Activated T-helper 2 cell treated with anti-CD3 and anti-CD28 coated beads, Interferon-gamma antibody, Interleukin-2, Interleukin-4, amounts not matched to agents 10 μg/mL and 5 μg/mL and 100 μg/mL, durations not matched to agents 14 hours and 24 hours and 36 hours (primary cell): ENCODE measurements at places on chromosomes 13 and 19.

DNA sequence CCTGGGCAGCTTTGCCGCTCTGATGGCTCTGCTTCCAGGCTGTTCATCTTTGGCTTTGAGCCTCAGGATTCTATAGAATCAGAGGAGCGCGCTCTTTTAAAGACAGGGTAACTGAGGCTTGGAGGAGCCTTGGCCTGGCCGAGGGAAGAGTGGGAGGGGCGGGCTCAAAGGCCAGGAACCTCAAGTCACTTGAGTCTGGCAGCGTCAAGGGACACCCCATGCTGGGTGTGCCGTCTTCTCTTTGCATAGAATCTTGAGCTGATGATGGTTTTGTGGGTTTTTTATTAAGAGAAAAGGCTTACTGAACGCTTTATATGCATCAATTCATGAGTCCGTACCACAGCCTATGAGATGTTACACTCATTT, 1.1 kb downstream of the PGLS start:
- DNase-seq = no peak

GRCh38 chr13:47135800-47136503, 239.1 kb upstream of the HTR2A start:
- DNase-seq = no peak

DNA sequence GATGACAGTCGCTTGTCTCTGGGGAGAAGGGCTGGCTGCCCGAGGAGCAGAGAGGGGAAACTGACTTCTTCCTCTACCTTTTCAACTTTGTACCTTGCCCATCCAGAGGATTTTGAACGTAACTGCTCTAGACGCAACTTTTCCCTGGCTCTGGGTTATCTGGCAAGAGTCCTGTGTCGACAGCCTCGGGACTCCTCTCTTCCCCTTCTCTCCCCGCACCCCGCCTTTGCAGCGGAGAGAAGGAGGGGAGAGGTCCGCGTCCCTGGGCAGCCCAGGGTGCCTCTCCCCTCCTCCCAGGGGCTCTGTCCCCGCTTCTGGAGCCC, 574 bp downstream of the SH3GL1 start:
- DNase-seq = no peak

DNA sequence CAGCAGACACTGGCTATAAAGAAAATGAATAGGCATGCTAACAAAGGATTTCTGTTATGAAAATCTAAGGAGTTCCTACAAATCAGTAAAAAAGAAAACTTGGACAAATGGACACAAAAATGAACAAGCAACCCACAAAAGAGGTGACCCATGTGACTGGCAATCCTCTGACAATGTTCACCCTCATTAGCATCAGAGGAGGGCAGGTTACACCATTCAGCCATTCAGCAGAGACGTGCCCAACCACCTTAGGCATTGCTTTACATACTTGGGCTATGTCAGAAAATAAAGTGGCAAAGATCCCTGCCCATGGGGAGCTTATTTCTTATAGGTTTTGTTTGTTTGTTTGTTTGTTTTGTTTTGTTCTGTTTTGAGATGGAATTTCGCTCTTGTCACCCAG, 46.0 kb downstream of the TNFRSF19 start:
- DNase-seq = no peak

- DNase-seq = no peak
Observed at GRCh38 chr19:10120538-10121189, 965 bp upstream of the EIF3G start.

GRCh38 chr19:35351411-35352176, 3.9 kb downstream of the FFAR1 start:
- DNase-seq = no peak

DNA sequence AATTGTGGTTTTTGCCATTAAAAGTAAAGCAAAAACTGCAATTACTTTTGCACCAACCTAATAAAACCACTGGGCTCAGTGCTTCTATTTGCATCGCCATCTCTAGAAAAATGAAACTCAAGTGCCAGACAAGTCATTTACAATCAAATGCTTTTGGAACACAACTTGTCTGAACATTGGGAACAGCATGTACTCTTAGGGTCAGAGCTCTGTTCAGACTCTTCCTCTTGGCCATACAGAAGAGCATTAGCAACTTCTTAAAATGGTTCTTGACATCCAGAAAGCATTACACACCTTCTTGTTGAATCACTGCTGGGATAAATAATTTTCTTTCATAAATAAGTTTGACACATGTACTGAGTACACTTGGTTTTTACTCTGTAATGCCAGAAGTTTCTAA, 272.5 kb downstream of the DCLK1 start:
- no peak for DNase-seq

- no peak for DNase-seq
Observed at GRCh38 chr13:106246242-106246641, 289.2 kb downstream of the EFNB2 start.

DNA sequence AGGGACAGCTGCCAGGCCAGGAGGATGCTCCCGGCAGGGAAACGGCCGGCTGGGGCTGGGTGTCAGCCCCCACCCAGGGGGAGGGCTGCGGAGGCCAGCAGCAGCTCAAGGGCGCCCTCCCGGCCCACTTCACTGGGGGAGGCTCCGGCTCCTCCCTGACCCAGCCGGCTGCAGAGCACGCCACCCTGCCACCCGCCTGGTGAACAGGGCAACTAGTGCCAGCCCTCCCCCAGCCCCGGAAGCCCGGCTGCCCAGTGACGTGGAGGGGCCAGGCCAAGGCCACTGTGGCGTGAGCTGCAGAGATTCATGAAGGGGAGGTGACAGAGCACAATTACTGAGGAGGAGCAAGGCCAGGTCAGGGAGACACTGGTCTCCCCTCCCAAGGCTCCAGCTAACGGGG, 14.7 kb downstream of the REXO1 start:
- no peak for DNase-seq

GRCh38 chr19:16153582-16154336, 10.3 kb downstream of the HSH2D start:
- no peak for DNase-seq

DNA sequence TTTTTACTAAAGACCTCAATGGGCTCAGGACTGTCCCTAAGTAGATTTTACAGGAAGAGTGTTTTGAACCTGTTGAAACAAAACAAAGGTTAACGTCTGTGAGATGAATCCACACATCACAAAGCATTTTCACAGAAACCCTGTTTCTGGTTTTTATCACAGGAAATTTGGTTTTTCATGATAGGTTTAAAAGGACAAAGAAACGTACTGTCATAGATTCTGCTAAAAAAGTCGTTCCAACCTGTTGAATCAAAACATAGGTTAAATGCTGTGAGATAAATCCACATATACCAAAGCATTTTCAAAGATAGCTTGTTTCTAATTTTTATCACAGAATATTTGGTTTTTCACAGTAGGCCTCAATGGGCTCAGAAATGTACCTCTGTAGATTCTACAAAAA, 1531.0 kb downstream of the UQCRFS1 start:
- DNase-seq = no peak

DNA sequence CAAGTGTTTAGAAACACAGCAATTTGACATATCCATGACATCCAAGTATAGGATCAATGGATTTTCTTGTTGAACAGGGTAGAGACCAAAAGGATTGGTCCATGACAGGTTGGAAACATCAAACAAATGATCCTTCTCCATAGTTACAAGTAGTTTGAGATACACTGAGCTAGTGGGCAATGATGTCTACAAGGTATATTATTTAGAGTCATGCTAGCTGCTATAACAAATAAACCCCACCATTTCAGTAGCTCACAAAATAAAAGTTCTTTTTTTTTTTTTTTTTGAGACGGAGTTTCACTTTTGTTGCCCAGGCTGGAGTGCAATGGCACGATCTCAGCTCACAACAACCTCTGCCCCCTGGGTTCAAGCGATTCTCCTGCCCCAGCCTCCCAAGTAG, 4.9 kb upstream of the HAUS5 start:
- no peak for DNase-seq

- no peak for DNase-seq
Observed at GRCh38 chr19:19179548-19180441, 9.7 kb upstream of the MEF2B start.

DNA sequence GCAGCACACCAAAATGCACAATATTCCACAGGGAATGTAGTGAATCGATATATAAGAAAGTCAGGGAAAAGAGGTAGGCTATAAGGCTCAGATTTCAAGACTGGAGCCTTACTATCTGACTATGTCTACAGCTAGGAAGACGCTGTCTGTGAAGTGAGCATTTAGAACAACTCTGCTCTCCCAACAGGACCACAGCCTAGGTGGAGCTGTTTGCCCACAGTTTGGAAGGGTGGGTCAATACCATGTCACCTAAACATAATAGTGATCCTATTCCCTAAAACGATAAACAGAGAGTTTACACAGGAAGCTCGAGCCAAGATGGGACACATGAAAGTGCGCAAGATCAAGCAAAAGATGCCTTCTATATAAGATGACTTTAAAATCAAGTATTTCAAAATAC, 2486.0 kb upstream of the PCDH20 start:
- DNase-seq = no peak

- DNase-seq = no peak
Observed at GRCh38 chr13:112105892-112106291, 38.9 kb downstream of the SOX1 start.

DNA sequence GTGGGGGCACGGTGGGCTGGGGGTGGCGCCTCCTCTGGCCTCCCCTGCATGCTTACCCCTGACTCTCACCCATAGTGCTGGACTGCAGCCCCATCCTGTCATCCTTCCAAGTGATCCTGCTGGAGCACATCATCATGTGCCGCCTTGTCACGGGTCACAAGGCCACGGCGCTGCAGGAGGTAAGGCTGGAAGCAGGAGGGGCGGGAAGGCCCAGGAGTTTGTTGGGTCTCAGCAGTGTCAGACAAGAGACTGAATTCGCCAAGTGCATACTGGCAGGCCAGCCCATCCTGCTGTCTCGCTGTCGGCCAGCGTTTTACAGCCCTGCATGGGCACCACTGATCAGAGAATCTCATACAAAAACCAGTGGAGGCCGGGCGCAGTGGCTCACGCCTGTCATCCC, 23.1 kb downstream of the MAU2 start:
- DNase-seq = no peak

- DNase-seq = no peak
Observed at GRCh38 chr13:39035204-39035603, 2.7 kb downstream of the PROSER1 start.

- DNase-seq = peak; percentile 39
Observed at GRCh38 chr19:13118424-13119193, 545 bp downstream of the NACC1 start.

- DNase-seq = no peak
Observed at GRCh38 chr19:1977120-1977519, 36.1 kb downstream of the CSNK1G2 start.

DNA sequence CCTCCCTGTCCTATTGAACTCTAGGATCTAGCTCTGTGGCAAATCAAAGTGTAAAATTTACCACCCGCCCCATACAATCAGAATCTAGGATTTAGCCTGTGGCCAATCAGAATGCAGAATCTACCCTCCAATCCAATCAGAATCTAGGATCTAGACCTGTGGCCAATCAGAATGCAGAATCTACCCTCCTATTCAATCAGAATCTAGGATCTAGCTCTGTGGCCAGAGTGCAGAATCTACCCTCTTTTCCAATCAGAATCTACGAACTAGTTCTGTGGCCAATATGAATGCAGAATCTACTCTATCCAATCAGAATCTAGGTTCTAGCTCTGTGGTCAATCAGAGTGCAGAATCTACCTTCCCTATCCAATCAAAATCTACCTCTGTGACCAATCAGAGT, 25.8 kb downstream of the PRKD2 start:
- no peak for DNase-seq

- no peak for DNase-seq
Observed at GRCh38 chr19:23949611-23950010, 34.9 kb downstream of the ZNF726 start.

- no peak for DNase-seq
Observed at GRCh38 chr13:99426426-99426825, 74.8 kb upstream of the TM9SF2 start.

GRCh38 chr13:41978007-41978406, 17.1 kb upstream of the VWA8 start:
- no peak for DNase-seq

DNA sequence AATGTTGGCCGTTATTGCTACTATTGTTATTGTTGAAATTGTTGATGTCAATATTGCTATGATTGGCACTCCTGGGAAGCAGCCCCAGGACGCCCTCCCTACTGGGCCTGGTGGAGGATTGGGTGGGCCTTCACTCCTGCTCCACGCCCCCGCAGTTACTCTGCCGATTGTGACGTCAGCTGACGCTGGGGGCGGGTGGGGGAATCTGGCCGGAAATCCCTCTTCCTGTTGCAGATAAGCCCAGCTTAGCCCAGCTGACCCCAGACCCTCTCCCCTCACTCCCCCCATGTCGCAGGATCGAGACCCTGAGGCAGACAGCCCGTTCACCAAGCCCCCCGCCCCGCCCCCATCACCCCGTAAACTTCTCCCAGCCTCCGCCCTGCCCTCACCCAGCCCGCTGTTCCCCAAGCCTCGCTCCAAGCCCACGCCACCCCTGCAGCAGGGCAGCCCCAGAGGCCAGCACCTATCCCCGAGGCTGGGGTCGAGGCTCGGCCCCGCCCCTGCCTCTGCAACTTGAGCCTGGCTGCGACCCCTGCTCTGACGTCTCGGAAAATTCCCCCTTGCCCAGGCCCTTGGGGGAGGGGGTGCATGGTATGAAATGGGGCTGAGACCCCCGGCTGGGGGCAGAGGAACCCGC, at the start of gene ETV2:
TSS of gene ETV2 (plus strand) at position 231 of the 637 bp plus-strand sequence. CDS start 716 bp downstream, outside the sequence.
- DNase-seq = peak; percentile 32

DNA sequence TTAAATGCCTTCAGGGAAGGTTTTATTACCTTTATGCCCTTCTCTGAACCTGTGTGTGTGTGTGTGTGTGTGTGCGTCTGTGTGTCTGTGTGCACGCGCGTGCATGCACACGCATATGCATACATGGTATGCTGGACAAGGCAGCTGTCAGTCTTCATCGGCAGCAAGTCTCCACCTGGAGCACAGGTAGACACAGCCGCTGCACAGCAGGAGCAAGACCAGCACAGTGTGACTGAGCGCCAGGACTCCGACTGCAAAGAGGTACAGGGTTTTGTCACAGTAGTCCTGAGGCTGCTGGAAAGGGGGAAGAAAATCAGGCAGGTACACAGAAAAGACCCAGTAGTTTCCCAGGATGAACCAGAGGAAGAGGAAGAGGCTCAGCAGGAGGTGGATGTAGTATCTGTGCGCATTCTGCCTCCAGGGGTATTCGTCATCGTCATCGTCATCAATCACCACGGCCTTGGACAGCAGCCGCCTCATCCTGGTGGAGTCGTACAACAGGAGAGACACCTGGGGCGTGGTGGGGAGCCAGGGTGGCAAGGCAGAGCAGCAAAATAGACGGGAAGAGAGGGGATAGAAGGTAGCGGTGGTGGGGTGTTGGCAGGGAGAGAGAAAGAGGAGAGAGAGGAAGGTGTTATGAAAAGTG, 12.8 kb upstream of the DHRS12 start:
- DNase-seq = no peak

GRCh38 chr19:8489561-8490394, 12.7 kb downstream of the PRAM1 start:
- DNase-seq = no peak

DNA sequence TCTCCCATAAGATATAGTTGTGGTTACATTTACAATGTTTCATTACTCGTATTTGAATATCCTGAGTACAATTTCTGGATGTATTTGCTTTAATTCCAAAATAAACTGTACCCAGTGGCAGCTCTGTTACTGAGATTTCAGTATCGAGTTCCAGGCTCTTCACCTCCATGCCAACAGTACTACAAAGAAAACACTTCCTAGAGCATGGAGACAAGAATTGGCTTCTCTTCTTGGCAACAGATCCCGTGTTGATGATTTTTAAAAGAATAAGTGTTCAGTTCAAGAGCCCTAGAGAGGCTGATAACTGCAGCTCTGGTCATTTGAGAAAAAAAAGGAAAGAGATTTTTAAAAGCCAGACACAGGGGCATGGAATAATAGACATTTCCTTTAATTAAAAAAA, 302.8 kb downstream of the EFNB2 start:
- DNase-seq = no peak
